ENCODE measurements at places on chromosomes 11 and 22. TPM values are rescaled to one million over a fixed set of nuclear protein-coding genes. Genes with fewer than 3 reads are reported as not detected.

The XNDC1N gene
- 1.7 TPM for polyA plus RNA-seq

The RAB36 gene
- 1.0 TPM for polyA plus RNA-seq

The CXCR5 gene
- polyA plus RNA-seq: 0.46 TPM

The HEPHL1 gene
- not detected for polyA plus RNA-seq

The SLC22A6 gene
- polyA plus RNA-seq: not detected

The RIMBP3B gene
- polyA plus RNA-seq: not detected

The TSPAN32 gene
- 1.7 TPM for polyA plus RNA-seq

All from adipose tissue (tissue), 3 donors.